HFFc6 (cell line): ENCODE measurements at places on chromosomes 6 and 20. TPM values are rescaled to one million over a fixed set of nuclear protein-coding genes. Genes with fewer than 3 reads are reported as not detected.

DNA sequence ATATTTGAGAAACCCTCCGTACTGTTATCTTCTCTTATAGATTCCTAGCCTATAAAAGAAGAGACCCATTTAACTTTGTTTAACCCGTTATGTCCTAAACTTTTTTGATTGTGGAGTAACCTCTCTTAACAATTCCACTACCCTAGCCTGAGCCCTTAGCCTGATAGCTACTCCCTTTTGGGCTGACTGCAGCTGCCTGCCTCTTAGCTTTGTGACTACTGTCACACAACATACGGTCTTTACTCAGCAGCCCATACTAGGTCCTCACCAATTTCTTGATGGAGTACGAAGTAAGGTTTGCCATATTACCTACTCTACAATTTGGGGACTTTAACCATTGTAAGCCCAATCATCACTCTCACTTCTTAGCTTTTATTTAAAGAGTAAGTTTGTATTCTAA is 72.7 kb downstream of the QRSL1 start:
- H3K27me3 ChIP-seq = peaks cover 9% of the 10 kb centered on the region
- H3K4me3 ChIP-seq = no peak overlapping the region
- no peaks in the 10 kb centered on the region for H3K36me3 ChIP-seq
- no peak overlapping the region for H3K27ac ChIP-seq

DNA sequence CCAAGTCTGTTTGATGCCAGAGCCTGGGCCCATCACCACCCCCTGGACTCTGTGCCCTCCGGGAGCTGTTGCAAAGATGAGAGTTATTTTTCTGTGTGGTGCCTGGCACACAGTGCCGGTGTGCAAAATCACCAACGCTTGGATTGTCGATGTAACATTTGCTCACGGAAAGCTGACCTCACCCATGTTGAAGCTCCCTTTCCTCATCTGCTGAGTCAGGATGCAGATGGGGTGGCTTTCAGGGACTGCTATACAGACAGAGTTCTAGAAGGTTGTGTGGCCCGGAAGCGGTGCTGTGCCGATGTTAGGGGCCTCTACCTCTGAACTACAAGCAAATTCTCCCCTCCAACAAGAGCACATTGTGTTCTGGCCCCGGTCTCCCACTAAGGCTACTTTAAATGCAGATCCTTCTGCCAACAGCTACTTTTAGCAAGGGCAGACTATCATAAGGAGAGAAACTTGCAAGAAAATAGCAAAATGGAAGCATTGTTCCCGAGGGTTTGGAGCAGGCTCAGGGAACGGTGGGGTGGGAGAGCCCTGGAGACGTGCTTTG is 34.0 kb downstream of the EYA2 start:
- peaks cover 19% of the 10 kb centered on the region for H3K27me3 ChIP-seq
- H3K4me1 ChIP-seq = peaks cover 6% of the 10 kb centered on the region
- H3K4me3 ChIP-seq = no peak overlapping the region
- no peaks in the 10 kb centered on the region for H3K36me3 ChIP-seq
- H3K27ac ChIP-seq = no peak overlapping the region

GRCh38 chr20:18165553-18165952 is 27.9 kb downstream of the KAT14 start:
- DNase-seq = no peak
- H3K4me3 ChIP-seq = no peak overlapping the region

Gene CD83
- 1.1 to 1.9 TPM (median 1.7 TPM) in 3 replicates for total RNA-seq

GRCh38 chr6:139961190-139961589 is 586.7 kb upstream of the CITED2 start:
- no peaks in the 10 kb centered on the region for H3K27me3 ChIP-seq
- no peak for DNase-seq
- peaks cover 44% of the 10 kb centered on the region for H3K4me1 ChIP-seq
- H3K36me3 ChIP-seq = peaks cover under 1% of the 10 kb centered on the region; the same call in 1 of the 2 replicates
- H3K4me3 ChIP-seq = no peak overlapping the region

DNA sequence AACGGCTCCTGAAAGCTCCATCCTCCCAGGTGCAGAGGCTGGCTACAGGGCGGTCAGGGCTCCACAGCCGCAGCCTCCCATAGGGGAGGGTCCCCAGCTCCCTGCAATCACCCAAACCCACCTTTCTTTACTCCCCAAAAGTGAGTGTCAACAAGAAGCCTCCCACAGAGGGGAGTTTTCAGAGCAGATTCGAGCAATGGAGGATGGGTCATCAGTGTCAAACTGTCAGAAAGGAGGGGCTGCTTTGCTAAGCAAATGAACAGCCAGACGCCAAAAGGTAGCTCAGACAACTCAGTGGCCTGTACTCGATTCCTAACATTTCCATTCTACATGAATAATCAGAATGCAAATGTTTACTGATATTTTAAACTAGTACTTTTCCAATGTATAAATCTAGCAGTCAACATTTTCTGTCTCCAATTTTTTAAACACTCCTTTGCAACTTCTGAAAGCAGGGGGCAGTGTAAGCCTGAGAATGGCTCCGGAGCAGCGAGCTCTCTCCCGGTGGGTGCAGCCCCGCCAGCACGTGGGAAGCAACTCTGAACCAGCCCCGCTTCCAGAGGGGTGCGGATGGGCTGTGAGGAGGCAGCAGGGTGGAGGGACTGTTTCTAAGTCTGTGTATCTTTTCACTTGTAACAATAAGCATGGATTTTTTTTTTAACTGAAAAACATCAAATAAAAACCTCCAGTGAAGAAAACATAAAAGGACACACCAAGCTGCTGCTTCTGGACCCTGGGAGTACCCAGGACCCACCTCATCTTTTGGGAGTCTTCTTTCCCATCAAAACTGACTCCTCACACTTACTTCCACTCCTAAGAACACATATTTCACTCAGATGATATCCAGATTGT is 54.9 kb downstream of the TAF4 start:
- peak overlapping the region; percentile 33 for H3K27ac ChIP-seq
- peaks cover 6% of the 10 kb centered on the region for H3K36me3 ChIP-seq
- H3K4me3 ChIP-seq = no peak overlapping the region
- H3K27me3 ChIP-seq = no peaks in the 10 kb centered on the region
- no peaks in the 10 kb centered on the region; the same call in 1 of the 2 replicates for H3K4me1 ChIP-seq

- H3K27ac ChIP-seq = no peak overlapping the region
- H3K4me1 ChIP-seq = no peaks in the 10 kb centered on the region
- H3K36me3 ChIP-seq = no peaks in the 10 kb centered on the region
- H3K4me3 ChIP-seq = no peak overlapping the region
Measured at GRCh38 chr6:63458480-63459115, 113.7 kb upstream of the LOC128125822 start.

DNA sequence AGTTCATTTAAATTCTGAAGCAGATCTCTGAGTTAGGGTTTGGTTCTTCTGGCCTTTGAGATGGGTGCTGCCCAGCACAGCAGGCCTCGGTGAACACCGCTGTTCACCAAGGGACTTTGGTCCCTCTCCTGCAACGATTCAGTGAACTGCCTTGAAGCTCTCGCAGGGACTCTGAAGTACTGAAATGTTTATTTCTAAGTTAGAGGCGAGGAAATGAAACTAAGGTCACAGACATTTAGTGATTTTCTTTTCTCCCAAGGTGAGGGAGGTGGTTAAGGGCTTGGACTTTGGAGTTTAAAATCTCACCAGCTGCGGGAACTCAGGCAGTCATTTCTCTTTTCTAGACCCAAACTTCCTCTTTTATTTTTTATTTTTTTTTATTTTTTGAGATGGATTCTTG is 26.2 kb downstream of the E2F3 start:
- H3K27me3 ChIP-seq = no peaks in the 10 kb centered on the region
- H3K27ac ChIP-seq = no peak overlapping the region
- H3K4me3 ChIP-seq = no peak overlapping the region

DNA sequence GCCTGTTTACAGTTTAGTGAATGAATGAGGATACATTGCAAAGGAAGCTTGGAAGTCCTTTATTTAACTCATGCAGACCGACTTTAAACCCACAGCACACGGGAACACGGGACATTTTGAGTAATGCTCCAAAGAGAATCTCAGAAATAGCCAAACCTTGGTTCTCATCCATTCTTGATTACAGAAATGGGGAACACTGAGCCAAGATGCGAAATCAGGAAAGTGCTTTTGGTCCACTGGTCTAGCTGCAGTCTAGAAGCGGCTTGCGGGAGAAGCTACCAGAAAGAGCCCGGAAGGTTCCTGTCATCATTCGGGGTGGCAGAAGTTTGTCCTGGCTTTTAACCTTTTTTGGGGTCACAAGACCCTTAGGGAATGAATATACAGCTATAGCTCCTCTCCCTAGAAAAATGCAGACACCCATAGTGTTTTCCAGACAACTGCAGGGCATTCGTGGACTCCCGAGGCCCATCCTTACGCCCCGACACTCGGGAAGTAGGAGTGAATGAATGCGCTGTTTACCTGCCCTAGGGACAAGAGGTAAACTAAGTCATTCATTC is 475 bp upstream of the TMEM181 start:
- H3K4me1 ChIP-seq = peaks cover 32% of the 10 kb centered on the region
- DNase-seq = no peak
- H3K27ac ChIP-seq = peak overlapping the region; percentile 42; the same call in 1 of the 2 replicates
- no peaks in the 10 kb centered on the region for H3K36me3 ChIP-seq

Gene TP53TG5
- total RNA-seq = not detected in 3 replicates

Gene WFDC5
- not detected in 3 replicates for total RNA-seq

DNA sequence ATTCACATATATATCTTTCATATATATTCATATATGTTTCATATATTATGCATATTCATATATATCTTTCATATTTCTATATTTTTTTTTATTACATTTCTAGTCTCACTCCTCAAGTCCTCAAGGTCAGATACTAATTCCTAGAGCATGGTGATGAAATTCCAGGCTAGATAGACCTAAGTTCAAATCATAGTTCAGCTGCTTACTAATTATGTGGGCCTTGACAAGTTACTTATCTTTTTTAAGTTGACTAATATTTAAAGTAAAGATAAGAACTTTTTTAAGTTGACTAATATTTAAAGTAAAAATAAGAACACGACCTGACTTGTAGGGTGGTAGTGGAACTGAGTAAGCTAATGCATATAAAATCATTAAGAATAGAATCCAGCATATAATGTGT is 495.6 kb upstream of the MAN1A1 start:
- no peak for DNase-seq
- H3K36me3 ChIP-seq = no peaks in the 10 kb centered on the region
- no peak overlapping the region for H3K27ac ChIP-seq
- H3K4me3 ChIP-seq = no peak overlapping the region

Gene CTCFL
- not detected in 3 replicates for total RNA-seq

- H3K4me3 ChIP-seq = no peak overlapping the region
- H3K4me1 ChIP-seq = peaks cover 16% of the 10 kb centered on the region
- H3K36me3 ChIP-seq = no peaks in the 10 kb centered on the region
- DNase-seq = no peak
- H3K27ac ChIP-seq = no peak overlapping the region
- H3K27me3 ChIP-seq = peaks cover 7% of the 10 kb centered on the region; the same call in 1 of the 2 replicates
Measured at GRCh38 chr20:58084966-58085365, 143.5 kb downstream of the ANKRD60 start.
